NCI-H187 (cell line): ENCODE measurements at places on chromosomes 16 and 17.

DNA sequence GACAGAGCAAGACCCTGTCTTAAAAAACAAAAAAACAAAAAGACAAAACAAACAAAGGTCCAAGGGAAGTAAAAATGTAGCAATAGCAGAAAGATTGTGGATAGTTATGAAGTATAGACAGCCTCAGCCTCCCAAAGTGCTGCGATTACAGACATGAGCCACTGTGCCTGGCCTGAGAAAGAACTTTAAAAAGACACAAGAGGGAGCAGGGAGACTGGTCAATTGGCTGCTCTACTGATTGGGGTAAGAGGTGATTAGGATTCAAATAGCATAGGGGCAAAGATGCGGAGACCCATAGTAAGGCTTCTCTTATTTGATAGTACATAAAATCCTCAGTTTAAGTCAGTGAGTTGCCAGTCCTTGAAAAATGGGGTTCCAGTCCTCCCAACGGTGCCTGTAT is 518.2 kb upstream of the GOT2 start:
- no peak for DNase-seq

GRCh38 chr17:80751070-80751945 is 206.7 kb downstream of the RPTOR start:
- DNase-seq: peak; percentile 52

- DNase-seq: peak; percentile 61
These were observed 45.1 kb downstream of the MYH11 start for GRCh38 chr16:15811481-15812400.

DNA sequence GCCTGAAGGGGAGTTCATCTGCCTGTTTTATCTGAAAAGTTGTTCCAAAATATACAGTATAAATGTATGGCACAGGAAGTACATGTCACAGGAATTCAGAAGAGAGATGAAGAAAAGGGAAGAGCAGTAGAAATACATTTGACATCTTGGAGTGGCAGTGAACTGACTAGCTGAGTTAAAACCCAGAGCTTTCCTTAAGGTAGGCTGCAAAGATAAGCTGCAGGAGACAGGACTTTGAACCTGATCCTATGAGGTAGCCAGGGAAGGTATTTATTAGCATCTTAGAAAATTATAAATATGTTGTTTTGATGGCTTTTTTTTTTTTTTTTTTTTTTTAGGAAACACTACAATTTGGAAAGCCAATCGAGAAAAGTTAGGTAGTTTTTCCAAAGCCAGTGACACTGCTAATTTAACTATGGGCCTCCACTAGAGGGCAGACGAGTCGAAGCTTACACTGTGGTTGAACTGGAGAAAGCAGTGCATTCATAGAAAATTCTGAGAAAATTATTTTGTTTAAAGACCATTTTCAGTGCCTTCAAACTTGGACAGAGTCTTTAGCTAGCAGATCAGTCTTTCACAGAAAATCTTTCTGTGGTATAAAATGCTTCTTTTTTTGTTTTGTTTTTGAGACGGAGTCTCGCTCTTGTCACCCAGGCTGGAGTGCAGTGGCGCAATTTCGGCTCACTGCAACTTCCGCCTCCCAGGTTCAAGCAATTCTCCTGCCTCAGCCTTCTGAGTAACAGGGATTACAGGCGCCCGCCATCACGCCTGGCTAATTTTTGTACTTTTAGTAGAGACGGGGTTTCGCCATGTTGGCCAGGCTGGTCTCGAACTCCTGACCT is 122.3 kb downstream of the SSH2 start:
- DNase-seq: peak; percentile 5

DNA sequence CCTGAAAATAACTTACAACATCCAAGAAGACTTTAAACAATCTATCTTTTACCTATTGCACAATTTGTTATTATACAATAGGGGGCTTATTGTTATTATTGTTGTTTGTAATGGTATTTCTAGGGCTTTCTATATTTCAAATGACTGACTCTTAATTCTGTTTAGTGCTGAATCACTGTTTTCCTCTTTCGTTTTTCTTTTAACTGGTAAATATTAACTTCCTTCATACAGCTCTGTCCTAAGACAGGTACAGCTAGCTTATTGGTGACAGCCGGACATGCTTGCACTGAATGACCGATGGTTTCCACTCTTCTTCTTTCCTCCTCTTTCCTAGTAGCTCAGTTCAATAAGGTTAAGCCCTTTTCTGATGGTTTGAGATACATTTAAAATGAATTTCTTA is 11.6 kb downstream of the KRTAP9-7 start:
- DNase-seq: no peak

- no peak for DNase-seq
These were observed at the start of gene ITGAX for GRCh38 chr16:31354394-31355291. Gene ITGAX, plus strand, starts transcription at chr16:31355176. Its CDS starts 79 bp downstream, at chr16:31355255.

DNA sequence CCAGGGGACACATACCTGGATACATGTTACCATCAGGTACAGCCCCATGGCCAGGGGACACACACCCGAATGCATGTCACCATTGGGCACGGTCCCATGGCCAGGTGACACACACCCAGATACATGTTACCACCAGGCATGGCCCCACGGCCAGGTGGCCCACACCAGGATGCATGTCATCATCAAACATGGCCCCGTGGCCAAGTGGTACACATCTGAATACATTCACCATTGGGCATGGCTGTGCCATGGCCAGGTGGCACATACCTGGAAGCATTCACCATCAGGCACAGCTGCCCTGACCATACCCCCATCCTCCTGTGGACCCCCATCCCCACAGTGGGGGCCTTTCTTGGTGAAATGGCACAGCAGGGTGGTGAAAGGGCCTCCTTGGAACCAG is 97.6 kb downstream of the RBFOX3 start:
- DNase-seq: no peak

- peak; percentile 2 for DNase-seq
These were observed 117.1 kb upstream of the AXIN2 start for GRCh38 chr17:65678546-65678945.

DNA sequence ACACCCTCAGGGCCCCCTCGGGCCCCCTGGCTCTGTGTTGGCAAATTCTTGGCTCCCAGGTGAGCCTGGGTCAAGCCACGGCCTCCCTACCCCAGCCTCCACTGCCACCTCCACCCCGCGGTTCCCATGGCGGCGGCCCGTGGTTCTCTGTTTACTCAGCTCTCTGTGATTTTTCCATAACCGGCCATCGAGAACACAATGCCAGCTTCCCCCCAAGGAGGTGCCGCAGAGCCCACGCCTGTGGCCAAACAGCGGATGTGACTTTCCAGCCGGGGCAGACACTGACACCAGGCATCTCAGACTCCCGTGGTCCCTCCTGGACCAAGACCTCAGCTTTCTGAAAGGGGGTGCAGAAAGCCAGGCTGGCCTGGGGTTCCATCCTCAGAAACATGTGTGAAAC is 21.6 kb upstream of the ATP2A3 start:
- no peak for DNase-seq

GRCh38 chr16:28975158-28975599 is 601 bp downstream of the SPNS1 start:
- no peak for DNase-seq

DNA sequence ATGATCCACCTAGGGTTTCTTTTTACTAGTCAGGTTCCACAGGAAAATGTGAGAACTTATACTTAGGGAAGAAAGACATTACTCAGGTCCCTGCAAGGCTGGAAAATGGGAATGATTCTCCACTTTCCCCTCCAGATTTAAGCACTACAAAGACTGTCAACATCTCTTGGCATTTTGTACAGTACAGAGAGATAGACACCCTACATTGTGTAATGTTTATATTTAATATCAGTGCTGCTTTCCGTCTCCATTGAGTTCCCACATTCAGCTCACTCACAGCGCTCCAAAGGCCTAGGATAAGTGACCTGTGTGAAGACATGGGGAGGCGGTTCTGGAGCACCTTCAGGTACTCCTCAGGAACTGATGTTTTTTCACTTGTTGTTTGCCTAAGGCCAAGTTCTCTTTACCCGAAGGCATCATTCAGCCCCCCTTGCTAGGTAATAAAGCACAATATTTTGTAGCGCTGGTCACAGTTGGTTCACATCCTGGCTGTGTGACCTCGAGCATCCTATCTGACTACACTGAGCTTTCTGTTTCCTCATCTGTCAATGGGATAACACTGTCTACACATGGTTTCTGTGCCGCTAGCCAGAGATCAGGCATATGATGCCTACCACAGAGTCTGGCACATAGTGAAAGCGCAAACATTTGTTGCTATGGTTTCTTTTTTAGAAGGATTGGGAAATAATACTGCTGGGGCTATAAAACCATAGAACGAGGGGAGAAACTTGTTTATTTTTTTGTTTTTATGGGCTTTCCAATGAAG is 226.6 kb downstream of the ZFHX3 start:
- DNase-seq: no peak

DNA sequence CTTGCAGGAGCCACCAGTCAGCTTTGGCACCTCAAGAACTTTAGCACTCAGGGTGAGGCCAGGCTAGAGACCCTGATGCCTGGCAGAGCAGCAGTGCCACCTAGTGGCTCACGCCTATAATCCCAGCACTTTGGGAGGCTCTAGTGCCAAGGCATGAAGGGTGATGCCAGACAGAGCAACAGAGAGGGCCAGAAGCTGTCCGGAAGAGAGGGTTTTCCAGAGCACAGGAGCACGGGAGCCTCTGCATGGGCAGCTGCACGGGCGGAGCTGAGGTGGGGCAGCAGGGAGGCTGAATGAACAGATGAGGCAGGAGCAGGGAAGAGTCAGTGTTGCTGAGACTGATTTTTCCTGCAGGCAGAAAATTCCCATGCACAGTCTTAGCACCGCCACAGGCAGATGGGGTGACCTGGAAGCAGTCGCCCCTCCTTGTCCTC is 38.9 kb downstream of the MYH3 start:
- DNase-seq: no peak

DNA sequence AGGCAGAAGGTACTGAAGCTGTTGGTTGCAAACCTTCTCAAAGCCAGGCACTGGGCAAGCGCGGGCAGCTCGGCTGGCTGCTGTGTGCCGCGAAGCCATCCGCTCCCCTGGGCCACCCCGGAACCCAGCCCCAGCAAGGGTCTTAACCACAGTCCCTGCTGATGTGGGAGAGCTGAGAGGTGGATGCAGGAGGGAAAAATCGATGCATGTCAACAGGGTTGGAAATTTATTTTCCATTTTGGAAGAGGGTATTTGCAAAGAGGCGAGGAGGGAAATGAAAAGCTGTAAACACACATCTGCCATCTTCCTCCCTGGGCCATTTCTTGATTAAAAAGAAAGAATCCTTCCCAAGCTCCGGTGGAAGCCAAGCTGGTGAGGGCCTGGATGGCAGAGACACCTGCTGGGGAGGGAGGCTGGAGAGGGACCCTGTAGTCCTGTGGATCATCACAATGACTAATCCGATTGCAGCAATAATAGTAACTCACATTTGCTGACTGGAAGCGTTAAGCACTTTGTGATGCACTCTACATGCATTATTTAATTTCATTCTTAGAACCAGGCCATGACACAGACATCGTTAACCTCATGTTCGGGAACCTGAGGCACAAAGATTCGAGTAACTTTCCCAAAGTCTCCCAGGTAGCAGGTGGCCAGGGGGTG is 13.9 kb upstream of the TBX2 start:
- DNase-seq: no peak

DNA sequence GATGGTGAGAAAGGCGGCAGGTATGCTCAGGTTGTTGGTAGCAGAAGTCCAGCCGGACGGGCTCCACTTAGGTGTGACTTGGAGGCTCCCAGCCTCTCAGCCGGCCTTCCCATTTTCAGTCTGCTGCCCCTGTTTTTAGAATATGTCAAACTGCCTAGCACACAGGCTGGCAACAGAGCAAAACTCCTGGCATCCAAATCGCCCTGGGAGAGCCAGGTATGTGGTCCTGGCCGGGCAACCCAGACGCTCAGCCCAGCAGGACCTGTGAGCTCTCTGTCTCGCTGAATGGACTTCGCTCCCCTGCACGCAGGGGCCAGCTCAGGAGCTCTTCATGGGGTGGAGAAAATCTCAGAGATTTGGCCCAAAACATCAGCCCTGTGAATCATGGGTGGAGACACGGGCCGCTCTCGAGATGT is 147.9 kb upstream of the CHMP6 start:
- DNase-seq: no peak

DNA sequence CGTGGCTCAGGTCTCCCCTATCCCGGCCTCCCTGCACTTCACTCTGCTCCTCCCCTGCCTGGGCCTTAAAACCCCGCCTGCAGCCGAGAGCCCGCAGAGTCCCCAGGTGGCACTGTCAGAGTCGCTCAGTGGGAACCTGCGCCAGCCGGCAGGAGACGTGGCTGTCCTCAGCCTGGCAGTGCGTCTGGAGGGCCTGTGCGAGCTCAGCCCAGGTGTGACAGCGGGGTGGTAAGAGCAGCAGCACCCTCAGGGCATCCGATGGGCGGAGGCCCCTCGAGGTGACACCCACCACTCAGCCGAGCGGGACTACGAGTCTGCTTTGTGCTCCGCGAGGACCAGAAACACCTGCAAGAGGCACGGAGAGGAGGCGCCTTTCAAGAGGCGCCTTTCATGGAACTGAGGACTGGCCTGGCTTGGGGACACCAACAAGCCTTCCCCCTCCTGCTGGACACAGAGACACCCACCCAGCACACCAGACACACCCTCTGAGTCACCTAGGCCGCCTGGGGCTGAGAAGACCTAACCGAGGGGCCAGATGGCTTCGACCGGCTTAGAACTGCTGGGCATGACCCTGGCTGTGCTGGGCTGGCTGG is at the start of gene CLDN9:
TSS of gene CLDN9 (plus strand) at position 96 of the 593 bp plus-strand sequence. CDS start at position 536, 440 bp downstream.
- peak; percentile 94 for DNase-seq

GRCh38 chr17:42697108-42697811 is 14.9 kb downstream of the CNTNAP1 start:
- DNase-seq: no peak

- no peak for DNase-seq
These were observed 84.6 kb upstream of the GRIN2A start for GRCh38 chr16:10266809-10267208.

- DNase-seq: no peak
These were observed 30.2 kb upstream of the ZNF469 start for GRCh38 chr16:88352261-88353200.

DNA sequence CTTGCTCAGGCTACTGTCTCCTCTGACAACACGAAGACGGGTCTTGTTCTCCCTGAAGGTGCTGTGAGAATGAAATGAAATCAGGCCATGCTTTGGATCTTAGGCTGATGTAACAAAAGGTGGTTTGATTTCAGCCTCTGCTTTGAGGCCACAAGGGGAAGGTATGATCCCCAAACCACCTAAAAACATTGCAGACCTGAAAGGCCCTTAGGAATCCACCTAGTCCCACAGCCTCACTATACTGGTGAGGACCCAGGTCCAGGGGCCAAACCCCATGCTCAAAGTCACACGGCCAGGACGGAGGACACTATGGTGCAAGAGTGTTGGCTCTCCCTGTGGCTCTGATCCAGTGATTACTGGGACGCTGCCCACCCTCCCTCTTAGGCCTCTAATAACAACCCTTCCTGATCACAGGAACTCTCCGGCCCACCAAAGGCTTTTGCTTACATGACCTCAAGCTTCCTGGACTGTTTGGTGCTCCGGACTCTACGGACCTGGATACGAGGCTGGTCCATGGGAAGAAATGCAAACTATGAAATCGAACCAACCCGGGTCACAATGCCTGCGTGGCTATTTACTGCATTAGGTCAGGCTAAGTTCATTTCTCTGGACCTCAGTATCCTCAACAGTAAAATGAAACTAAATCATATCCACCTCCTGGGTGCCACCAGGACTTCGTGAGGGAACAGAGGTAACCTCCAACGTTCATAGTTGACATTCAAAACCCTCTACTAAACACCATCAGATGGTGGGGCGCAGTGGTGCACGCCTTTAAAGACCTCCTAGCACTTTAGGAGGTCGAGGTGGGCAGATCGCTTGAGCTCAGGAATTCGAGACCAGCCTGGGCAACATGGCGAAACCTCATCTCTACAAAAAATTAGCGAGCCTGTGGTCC is 1.5 kb downstream of the TRIM25 start:
- DNase-seq: no peak
